Stimulated activated CD4-positive, alpha-beta T cell treated with anti-CD3 and anti-CD28 coated beads, TNF-alpha, amount 100 ng/mL, for 1 hour (primary cell): ENCODE measurements at places on chromosomes 16 and 17.

DNA sequence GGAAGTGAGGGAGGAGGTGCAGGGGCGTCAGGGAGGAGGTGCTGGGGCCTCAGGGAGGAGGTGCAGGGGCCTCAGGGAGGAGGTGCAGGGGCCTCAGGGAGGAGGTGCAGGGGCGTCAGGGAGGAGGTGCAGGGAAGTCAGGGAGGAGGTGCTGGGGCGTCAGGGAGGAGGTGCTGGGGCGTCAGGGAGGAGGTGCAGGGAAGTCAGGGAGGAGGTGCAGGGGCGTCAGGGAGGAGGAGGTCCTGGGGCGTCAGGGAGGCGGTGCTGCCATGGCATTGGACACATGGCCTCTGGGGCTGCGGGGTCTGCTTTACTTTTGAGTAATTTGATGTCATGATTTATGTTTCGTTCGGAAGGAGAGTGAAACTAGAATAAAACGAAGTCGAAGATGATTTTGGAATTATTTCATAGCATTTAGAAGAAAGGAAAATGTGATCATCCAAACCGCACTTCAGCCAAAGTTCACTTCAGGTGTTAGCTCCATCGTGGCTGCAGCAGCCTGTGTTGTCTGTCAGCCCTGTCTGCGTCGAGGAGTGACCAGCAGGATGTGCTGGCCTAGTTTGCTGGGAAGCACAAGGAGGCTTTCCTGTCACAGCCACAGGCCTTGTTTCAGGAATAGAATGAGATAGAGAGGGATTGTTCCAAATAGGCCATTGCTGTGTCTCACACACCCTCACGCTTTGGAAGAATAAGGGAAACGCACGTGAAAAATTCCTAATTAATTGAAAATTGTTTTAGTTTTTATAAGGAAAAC is 42.8 kb downstream of the RAB11FIP3 start:
- no peak for DNase-seq

DNA sequence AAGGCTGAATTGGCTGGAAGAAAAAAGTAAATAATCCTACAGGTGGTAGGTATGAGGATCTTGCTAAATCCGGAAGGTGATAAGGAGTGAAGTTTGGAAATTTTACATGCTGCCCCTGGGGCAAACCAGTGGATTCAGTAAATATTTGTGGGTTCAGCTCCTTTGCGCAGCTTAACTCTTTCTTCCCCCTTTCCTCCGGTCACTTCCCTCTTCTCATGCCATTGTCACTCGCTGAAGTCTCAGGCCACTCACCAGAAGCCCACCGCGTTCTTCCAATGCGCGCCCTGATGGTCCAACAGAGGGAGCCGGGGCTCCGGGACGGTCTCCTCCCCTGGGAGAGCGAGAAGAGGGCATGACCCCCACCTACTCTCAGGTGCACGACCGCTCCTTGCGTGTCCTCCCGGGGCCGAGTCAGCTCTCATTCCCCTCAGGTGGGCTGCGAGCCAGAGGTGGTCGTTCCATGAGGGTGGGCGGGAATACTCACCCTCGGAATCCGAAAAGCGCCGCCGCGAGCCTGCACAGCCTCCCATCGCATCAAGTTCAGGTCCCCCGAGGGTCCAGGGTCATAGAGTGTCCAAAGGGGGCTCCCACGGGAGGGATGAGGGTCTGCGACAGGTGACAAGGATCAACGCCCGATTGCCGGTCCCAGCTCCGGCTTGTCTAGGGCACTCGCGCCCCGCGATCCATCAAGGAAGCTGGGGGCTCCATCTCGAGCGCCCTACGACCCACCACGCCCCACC is 474 bp downstream of the CLN3 start:
- DNase-seq, result no peak

- no peak for DNase-seq
Observed at GRCh38 chr17:38800237-38800760, 943 bp upstream of the PIP4K2B start.

- no peak for DNase-seq
Observed at GRCh38 chr17:59668816-59669215, 38.4 kb downstream of the PTRH2 start.

DNA sequence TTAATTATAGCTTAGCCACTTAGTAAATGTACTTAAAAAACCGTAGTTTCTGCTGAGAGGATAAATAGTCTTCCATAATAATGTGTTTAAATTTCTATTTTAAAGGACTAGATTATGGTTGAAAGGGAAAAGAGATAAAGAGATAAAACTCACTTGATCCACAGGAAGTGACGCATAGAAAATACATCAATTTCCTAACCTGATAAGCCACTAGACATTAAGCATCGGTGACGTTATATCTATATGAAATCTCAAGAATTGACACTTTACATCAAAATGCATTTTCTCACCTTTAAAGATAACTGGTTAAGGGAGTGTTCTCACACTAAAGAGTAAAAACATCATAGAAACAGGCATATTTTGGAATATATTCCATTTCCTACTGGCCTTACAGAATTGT is 5.8 kb downstream of the FBXO47 start:
- DNase-seq, result no peak

- DNase-seq, result no peak
Observed at GRCh38 chr16:68644715-68645493, at the start of gene CDH3. Gene CDH3, plus strand, starts transcription at chr16:68645310. Its CDS starts 70 bp downstream, at chr16:68645380.

DNA sequence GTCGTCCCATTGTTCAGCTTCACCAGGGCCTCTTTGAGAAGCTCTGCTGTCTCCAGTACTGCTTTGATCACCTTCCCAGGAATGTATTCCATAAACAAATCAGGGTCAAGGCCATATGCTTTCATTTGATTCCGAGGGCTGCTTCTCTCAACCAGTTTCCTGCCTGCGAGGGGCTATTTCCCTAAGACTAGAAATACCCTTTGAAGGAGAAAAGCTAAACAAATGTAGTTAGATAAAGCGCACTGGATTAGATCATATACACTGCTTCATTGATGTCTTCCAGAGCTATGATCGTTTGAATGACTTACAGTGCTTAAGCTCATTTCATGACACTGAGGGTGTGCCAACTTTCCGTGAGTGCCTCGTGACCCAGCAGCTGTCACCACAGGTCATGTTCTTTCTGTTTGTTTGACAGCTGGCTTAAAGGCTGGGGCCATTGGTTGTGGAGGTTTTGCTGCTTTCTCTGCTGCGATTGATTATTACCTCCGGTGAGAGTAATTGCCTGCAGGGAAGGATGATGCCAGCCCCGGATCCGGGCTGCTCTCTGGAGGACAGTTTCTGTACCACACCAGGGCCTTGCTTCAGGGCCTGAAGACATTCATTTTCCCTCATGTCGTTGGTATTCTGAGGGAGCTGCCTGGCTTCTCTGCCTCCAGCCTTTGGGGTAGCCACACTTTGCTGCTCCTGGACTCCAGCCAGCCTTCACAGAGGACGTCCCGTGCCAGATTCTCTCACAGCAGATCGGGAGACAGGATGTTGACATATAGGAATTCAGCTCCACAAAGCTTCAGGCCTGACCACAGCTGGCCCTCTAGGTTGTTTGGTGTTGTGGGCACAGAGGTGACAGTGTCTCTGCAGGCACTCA is 3.9 kb downstream of the TIMM22 start:
- DNase-seq, result no peak

- no peak for DNase-seq
Observed at GRCh38 chr17:76556765-76557367, 17.0 kb downstream of the PRCD start.

GRCh38 chr17:17151962-17152361 is 54.2 kb downstream of the PLD6 start:
- DNase-seq, result no peak

DNA sequence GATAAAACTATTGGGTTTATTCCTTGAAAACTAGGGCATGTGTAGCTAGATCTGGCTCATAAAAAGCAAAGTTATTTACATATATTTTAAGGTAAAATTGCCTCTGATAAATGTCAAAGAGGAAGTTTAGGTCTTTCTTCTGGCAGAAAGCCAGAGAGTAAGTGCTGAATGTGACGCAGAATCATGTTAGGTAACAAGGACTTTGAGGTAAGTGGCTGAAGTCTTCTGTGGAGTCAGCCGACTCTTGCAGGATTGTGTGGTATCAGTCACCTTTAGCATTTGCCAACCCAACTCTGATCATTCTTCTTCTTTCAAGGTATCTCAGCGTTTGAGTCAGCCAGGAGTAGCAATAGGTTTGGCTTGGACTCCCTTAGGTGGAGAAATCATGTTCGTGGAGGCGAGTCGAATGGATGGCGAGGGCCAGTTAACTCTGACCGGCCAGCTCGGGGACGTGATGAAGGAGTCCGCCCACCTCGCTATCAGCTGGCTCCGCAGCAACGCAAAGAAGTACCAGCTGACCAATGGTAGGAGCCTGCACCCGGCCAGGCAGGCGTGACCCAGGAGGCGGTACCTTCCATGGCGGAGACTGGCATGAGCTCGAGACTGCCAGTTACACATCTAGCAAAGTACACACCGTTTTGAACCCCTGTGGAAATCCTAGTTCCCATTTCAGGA is 37.9 kb downstream of the SIAH1 start:
- no peak for DNase-seq

- DNase-seq, result no peak
Observed at GRCh38 chr16:84324434-84325262, 30.0 kb downstream of the WFDC1 start.
